SK-N-SH (cell line): ENCODE measurements at places on chromosomes 13 and 19. TPM values are rescaled to one million over a fixed set of nuclear protein-coding genes. Genes with fewer than 3 reads are reported as not detected.

LYPD5 gene
- polyA plus RNA-seq = 0.05 and 0.13 TPM in 2 replicates

FAM216B gene
- polyA plus RNA-seq = not detected in 2 replicates

MYBPC2 gene
- not detected in 2 replicates for polyA plus RNA-seq

DNA sequence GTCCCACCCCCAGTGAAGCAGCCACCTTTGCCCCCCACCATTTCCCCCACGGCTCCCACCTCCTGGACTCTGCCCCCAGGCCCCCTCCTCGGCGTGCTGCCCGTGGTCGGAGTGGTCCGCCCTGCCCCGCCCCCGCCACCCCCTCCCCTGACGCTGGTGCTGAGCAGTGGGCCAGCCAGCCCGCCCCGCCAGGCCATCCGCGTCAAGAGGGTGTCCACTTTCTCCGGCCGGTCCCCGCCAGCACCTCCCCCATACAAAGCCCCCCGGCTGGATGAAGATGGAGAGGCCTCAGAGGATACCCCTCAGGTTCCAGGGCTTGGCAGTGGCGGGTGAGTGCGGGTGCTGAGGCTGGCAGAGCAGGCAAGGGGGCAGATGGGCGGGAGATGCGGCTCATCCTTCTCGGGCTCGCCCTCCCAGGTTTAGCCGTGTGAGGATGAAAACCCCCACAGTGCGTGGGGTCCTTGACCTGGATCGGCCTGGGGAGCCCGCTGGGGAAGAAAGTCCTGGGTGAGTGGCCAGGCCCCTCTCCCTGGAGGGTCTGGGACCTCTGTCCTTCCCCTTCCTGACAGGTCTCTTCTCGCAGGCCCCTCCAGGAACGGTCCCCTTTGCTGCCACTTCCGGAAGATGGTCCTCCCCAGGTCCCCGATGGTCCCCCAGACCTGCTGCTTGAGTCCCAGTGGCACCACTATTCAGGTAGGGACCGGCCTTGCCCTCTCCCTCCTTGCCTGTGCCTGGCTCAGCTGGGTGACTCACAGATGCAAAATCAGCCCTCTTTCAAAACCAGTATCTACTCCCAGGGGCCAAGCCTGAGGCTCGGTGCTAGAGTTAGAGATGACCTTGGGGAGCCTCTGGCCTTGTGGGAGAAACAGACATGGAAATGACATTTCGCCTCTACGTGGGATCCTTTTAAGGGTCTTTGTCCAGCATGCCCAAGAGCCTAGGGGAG lies 8.8 kb downstream of the IGFLR1 start:
- H3K4me1 ChIP-seq = no peaks in the 10 kb centered on the region
- DNase-seq = no peak
- no peak overlapping the region for H3K27ac ChIP-seq

- no peaks in the 10 kb centered on the region for H3K4me1 ChIP-seq
- no peak overlapping the region for H3K27ac ChIP-seq
- H3K27me3 ChIP-seq = no peaks in the 10 kb centered on the region
- H3K4me3 ChIP-seq = no peak overlapping the region
- no peaks in the 10 kb centered on the region for H3K36me3 ChIP-seq
Measured at GRCh38 chr13:50993934-50994333, 84.3 kb downstream of the RNASEH2B start.

DNA sequence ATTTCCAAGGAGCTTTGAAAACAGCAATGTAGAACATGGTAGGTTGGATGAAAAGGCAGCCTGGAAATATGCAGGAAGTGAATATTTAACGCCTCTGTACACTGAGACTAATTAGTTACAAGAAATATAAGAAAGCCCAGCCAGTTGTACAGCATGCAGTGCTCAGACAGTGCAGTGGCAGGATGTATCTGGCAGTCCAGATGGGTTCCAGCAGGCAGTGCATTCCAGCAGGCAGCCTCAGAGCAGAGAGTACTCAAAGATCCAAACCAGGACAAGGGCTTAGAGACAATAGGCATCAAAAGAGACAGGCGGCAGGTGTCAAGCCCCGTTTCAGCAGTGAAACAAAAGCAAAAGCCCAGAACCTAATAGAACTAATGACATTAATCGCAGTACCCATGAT lies 2776.3 kb downstream of the PCDH9 start:
- H3K27me3 ChIP-seq = no peaks in the 10 kb centered on the region
- no peak overlapping the region for H3K4me3 ChIP-seq
- peaks cover 4% of the 10 kb centered on the region for H3K4me1 ChIP-seq
- peak; percentile 14 for DNase-seq

DNA sequence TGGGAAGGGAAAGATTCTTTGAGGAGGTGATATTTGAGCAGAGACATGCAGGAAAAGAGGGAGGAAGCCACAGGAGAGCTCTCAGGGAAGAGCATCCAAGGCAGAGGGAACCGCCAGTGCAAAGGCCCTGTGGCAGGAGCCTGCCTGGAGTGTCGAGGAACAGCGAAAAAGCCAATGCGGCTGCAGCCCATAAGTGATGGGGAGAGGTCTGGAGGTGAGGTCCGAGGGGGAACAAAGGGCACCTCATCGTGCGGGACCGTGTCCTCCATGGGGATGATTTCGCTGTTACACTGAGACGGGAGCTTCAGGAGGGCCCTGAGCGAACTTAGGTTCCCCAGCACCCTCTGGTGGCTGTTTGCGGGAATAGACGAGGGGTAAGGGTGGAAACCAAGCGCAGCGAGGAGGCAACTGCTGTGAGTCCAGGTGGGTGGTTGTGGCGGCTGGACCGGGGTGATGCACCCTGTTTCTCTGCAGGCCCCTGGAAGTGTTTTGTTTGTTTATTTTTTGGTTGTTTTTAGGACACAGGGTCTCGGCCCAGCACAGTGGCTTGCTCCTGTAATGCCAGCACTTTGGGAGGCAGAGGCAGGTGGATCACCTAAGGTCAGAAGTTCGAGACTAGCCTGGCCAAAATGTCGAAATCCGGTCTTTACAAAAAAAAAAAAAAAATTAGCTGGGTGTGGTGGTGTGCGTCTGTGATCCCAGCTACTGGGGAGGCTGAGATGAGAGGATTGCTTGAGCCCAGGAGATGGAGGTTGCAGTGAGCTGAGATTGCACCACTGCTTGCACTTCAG lies 5.9 kb upstream of the EHD2 start:
- no peaks in the 10 kb centered on the region for H3K4me1 ChIP-seq
- H3K27ac ChIP-seq = no peak overlapping the region
- peak; percentile 84 for DNase-seq
- no peaks in the 10 kb centered on the region for H3K27me3 ChIP-seq
- H3K4me3 ChIP-seq = no peak overlapping the region

DNA sequence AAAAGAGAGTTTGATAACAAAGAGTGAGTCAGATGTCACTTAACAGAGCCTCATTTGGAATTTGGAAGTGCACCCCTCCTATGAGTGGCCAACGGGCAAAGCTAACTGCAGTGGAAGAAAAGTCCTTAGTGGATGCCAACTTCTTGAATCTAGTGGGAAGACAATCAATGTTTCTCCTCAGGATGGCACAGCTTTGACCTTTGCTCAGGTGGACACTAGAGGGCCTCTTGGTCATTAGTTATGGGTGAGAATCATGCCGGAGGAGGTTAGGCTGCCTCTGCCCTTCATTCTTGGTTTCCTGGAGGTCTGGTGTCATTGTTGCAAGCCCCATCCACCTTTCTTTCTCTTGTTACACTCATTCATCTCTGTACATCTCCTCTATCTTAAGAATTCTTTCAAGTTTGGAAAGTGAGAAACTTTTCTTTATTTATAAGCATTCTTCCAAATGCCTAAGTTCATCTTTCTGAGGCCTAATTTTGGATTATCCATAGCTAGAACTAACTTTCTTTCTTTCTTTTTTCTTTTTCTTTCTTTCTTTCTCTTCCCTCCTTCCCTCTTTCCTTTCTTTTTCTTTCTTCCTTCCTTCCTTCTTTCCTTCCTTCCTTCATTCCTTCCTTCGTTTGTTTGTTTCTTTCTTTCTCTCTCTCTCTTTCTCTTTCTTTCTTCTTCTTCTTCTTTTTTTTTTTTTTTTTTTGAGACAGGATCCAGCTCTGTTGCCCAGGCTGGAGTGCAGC lies 327.2 kb upstream of the TSHZ3 start:
- no peaks in the 10 kb centered on the region for H3K4me1 ChIP-seq
- H3K27me3 ChIP-seq = no peaks in the 10 kb centered on the region
- H3K36me3 ChIP-seq = no peaks in the 10 kb centered on the region
